ENCODE measurements at places on chromosomes 2 and 18.

DNA sequence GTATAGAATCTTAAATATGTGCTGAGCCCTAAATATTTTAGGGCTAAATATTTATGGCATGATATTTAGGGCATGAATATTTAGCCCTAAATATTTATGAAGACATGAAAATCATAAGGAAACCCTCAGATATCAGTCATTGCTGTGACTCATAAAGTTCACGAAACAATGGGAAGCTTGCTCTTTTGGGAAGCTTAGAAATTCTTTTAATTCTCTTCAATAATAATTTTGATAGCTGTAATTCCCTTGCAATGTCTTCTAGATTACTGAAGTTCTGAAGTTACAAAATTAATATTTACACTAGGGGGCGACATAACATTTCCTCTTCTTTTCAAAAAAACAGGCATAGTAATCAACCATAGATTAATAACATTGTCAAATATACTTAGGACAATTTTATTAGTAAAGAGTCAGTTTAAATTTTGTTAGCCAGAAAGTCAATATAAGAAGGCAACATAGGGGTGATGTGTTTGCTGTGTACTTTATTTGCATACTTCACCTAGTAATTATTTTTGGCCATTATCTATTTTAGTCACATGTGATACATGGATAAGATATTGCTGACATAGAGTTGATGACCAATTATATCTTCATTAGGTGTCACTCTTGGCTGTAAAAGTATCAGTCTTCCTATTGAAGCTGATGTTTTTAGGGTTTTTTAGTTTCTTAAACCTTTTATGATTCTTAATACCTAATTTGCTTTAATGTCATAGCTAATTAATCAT, 13.2 kb downstream of the ZNF804A start:
- DNase-seq, result peak; percentile 8

DNA sequence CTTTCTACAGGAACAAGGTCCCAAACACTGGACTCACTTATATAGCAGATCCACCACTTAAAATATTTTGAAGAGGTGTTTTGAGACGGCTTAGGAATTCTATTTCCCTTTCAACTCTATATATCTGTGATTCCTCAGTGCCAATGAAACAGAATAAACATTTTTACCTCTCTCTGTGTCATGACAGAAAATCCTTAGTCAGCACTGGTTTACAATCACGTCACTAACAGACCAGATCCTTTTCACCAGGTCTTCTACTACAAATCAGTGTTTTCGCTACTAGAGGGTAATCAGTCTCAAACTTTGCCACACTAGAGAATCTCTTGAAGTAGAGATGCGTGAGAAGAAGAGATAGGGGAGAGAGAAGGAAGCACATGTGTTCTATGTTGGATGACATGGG, 325.6 kb downstream of the SS18 start:
- no peak for DNase-seq

- no peak for DNase-seq
These were observed 207.3 kb downstream of the HAUS1 start for GRCh38 chr18:46311491-46311890.

DNA sequence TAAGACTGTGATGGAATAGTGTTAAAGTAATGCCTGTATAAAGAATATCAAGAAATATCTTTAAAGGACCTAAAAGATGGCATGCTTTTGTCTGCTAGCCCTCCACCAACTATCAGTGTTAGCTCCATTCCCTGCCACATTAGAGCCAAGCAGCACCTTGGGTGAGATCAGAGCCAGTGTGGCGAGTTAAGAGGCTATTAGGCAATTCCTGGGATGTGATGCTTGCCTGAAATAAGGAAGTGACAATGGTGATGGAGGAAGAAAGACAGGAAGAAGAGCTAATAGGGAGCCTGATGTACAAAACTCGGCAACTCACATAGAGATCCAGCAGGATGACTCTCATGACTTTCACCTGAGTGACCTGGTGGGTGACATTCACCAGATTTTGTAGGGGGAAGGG, 143.5 kb downstream of the ZEB2 start:
- DNase-seq, result no peak

- DNase-seq, result peak; percentile 91
These were observed 22.2 kb upstream of the TTC39C start for GRCh38 chr18:23992089-23992940.

- no peak for DNase-seq
These were observed 19.5 kb downstream of the TTC32 start for GRCh38 chr2:19882286-19882685.

DNA sequence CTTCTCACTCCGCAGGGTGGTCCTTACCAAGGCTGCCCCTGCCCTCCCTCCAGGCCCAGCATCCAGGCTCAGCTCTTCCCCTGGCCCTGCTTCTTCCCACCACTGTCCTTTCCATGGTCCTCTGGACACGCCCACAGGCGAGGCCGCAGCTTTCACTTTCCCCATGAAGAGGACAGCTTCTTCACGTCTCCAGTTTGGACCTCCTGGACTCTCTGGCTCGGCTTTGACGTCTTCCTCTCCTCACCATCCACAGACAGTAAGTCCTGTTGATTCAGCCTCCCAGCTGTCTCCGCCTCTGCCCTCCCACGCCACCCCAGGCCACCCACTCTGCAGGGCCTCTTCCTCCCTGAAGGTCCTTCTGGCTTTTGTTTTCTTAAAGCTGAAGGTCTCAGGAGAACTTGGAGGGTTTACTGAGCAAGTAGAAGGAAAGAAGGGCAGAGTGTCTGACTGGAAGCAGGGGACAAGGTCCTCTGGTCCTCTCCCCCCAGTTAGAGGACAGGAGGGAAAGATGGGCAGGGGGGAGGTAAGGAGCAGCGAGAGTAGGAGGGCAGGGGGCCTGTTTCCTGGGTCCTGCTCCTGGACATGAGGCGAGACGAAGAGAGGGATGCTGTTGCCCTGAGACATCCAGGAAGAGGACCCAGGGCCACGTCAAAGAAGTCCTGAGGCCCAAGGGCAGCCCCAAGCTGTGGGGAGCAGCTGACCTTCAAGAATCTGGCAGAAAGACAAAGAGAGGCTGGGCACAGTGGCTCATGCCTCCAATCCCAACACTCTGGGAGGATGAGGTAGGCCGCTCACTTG, 24.7 kb upstream of the NMUR1 start:
- peak; percentile 15 for DNase-seq

- no peak for DNase-seq
These were observed 28.8 kb upstream of the APOB start for GRCh38 chr2:21072477-21073242.

- no peak for DNase-seq
These were observed 14.4 kb downstream of the CCNT2 start for GRCh38 chr2:134932864-134933526.

DNA sequence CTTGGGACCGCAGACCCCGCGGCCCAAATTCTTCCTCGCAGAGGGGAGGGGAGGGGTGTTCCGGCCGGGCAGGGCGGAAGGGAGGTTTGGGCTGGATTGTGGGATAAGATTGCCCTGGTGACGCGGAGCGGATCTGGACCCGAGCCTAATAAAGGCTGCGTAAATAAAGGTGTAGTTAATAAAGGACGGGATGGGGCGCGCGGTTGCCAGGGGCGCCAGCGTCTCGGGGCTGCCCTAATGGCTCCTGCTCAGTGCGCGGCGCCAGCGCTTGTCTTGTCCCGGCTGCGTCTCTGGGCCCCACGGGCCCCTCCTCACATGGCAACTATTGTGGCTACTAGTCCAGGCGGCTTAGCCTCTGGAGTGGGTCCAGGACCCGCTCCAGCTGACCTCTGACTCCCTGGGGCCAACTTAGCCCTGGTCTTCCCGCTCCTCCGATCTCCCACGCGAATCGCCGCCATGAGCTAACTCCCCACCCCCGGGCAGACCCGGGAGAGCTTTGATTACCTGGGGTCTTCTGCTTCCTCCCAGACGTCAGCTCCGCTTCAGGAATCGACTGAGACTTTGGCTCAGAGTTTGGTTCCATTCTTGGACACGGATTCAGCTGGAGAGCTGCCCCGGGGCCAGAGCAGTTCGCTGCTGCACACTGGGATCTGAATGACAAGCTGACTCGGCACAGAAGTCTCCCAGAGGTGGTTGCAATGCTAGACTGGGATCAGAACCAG, 36.5 kb downstream of the SLC25A52 start:
- peak; percentile 7 for DNase-seq

DNA sequence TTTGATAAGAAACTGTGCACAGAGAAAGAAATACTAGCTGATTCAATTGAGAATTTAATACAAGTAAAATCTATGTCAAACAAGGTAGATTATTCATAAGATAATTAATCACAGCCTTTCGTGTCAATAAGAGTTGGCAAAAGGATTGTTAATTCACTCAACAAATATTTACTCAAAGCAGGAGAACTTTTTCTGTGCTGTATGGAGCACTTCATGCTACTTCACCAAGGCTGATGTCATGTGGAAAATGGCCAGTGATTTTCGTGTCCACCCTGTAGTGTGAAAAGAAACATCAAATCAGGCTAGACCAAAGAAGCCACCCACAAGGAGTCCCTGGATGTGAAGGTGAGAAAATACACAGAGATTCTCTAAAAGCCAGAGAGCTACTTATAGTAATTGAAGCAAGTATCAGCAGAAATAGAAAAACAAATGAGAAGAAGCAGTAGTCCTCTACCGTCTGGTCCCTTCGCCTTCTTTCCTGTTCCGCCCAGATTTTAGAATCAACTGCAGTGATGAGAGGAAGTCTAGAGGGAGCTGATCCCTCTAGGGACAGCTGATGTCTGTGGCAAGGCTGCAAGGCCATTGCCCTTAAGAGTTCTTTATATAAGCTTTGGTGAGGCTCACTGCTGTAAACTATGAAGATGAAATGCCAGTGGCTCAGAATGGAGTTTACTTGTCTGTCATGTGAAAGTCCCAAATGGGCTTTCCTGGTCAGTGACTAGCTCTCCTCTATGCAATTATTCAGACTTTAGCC, 201.3 kb upstream of the APCDD1 start:
- DNase-seq, result no peak

DNA sequence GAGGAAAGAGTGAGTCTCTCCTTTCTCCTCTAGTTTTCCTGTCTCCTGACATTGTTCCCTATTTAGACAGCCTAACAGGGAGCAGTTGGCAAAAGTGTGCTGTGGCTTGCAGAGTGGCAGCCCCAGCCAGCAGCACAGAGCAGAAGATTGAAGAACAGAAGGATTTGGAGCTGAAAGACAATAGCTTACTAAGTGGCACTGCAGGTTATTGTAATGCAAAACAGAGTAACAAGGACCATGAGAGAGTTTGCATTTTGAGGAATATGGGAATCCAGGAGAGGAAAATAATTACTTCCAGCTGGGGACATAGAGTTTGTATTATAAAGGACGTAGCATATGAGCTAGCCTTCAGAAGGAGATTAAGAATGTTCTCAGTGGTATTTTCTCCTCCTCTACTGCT, 342.4 kb downstream of the AKAIN1 start:
- no peak for DNase-seq

GRCh38 chr2:79630972-79631557, 118.2 kb downstream of the CTNNA2 start:
- no peak for DNase-seq

- DNase-seq, result no peak
These were observed 261.6 kb downstream of the LTBP1 start for GRCh38 chr2:33208400-33208799.

DNA sequence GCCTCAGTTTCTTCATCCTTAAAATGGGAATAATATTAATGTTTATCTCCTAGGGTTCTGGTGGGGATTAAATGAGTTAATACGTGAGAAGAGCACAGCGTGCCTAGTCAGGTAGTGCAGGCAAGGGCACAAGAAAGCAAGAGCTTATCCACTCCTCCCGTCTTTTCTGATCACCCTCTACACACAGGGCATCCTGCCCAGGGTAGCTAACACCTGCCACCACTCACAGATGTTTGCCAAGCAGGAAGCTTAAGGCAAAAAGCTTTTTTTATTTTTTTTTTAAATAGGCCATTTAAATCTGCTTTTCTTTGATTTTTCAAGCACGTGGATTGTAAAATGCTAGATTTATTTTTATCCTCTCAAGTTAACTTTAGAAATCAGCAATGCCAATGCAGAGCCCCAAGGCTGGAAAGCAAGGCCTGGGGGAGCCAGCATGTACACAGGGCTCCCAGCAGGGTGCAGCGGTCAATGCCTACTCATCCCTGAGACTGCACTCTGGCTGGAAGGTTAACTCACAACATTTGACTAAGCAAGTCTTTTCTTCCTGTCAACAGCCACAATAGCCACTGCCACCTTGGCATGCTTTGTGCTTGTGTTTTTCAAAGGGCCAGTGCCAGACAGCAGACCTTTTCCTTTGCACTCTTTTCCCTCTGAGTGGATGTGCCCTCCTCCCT, 86.5 kb upstream of the ACAA2 start:
- peak; percentile 24 for DNase-seq

- DNase-seq, result no peak
These were observed 59.4 kb downstream of the SNORC start for GRCh38 chr2:232929303-232930058.

- no peak for DNase-seq
These were observed 1.7 kb downstream of the WIPF1 start for GRCh38 chr2:174595891-174596397.

DNA sequence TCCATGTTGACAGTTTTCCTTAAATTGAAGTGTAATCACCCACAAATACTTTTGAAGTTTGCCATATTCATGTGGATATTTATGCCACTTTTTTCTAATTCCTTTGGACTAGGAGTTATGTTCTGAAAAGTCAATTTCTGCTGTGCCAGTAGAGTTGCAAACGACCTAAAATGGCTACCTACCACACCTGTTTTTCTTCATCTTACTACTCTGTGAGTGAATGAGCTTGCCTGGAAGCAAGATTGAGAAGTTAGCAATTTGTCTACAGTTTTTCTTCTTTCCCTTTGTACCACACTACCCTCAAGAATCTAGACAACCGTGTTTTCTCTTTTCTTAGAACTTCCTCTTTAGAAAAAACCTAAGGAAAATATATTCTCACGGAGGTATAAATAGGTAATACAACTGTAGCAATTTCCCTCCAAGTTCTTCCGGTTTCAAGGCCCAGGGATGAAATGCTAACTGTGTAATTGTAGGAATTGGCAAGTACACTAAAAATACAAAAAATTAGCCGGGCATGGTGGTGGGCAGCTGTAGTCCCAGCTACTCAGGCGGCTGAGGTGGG, 7.3 kb upstream of the SLC39A10 start:
- no peak for DNase-seq

- peak; percentile 10 for DNase-seq
These were observed 146.6 kb downstream of the ERBB4 start for GRCh38 chr2:212392043-212392442.

DNA sequence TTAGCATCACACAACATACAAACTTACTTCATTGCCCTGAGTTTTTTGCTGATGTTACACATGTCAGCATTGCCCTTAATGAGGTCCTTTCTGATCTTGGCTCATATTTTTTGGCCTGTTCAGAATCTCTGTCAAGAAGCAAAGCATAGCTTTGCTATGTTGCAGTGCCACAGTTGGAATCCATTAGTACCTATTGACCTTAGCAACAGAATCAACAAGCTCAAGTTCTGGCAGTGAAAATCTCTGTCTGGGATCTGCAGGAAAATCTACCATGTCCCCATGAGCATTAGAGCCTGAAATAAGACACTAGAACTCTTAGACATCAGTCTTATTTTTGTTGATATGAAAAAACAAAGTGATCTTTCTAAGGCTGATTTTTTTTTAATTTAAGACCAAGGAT, 105.6 kb upstream of the FHL2 start:
- peak; percentile 12 for DNase-seq

Measured in M059J (cell line).